ENCODE measurements at places on chromosomes 13 and 19.

DNA sequence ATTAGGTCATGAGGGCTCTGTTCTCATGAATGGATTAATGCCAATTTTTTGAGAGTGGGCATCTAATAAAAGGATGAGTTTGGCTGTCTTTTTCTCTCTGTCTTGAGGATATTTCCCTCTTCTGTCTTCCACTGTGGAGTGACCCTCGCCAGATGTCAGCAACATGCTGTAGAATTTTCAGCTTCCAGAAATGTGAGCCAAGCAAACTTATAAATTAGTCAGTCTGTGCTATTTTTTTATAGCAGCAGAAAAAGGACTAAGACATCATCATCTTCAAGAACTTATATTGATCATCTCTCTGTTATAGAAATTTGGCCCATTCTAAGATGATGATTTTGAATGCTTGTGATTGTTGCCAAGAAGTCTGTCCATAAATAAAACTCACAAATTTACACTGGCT is 431.4 kb downstream of the FGF9 start:
- no peak for DNase-seq

GRCh38 chr19:29550896-29551295 is 25.1 kb downstream of the VSTM2B start:
- DNase-seq: no peak

- DNase-seq: no peak
These were observed 343.0 kb downstream of the PCDH9 start for GRCh38 chr13:66887088-66887487.

DNA sequence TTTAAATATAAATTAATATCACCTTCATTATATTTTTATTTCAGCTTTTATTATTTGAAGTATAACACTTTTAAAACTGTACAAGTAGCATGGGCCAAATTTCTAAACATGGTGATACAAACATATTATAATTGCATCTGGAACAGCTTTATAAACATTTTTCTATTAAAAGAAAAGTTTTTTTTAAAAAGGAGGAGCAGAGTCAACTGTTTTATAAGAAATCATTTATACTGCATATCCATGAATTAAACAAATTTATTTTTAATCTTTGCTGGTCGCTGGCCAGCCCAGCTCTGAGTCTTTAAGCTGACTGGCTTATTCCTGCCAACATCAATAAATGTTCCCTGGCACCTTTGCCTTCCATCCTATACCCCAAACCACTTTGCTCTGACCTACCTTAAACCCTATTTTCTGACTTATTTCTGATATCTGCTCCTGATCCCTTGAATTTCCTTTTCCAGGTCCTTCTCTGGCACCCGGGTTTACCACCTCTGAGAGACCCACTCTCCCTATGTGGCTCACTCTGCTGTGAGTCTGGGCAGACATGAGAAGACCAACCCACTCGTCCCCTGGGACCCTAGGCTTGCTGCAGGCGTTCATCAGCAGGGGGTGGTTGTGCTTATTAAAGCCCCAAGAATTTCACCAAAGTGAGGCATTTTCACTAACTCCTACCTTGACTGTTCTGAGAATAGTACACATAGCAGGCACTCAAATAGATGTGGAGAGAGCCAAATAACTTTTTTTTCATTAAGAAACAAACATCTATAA is 220.3 kb downstream of the KLF12 start:
- DNase-seq: no peak

DNA sequence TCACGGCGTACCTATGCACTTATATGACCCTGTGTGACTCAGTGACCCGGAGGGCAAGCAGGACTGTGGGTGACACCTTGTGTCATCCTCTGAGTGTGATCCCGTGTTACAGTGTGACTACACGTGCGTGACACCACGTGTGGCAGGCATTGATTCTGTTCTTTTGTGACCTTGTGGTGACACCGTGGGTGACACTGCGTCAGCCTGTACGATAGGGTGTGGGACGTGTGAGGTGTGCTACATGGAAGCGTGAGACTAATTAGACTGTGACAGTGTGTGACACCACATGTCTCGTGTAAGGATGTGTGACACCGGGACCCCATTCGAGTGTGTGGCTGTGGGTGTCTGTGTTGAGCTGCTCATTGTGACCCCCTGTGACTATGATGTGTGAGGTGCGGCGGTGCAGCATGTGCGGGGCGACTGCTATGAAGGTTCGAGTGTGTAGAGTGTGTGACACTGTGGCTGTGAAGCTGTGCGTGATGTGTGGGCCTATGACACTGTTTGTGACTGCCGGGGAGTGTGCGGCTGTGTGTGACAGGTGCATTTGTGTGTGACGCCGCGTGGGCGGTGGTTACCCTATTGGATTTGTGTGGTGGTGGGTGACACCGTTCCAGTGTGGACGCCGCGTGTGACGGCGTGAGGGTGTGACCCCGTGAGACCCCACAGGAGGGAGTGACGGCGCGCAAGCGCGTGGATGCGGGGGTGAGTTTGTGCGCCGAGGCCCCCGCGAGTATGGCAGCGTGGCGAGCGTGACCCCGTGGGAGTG is 399 bp upstream of the SPTBN4 start:
- peak; percentile 93 for DNase-seq

- peak; percentile 40 for DNase-seq
These were observed 2.8 kb downstream of the JSRP1 start for GRCh38 chr19:2253106-2254063.

- DNase-seq: no peak
These were observed 688 bp downstream of the ZNF225 start for GRCh38 chr19:44113784-44114390.

DNA sequence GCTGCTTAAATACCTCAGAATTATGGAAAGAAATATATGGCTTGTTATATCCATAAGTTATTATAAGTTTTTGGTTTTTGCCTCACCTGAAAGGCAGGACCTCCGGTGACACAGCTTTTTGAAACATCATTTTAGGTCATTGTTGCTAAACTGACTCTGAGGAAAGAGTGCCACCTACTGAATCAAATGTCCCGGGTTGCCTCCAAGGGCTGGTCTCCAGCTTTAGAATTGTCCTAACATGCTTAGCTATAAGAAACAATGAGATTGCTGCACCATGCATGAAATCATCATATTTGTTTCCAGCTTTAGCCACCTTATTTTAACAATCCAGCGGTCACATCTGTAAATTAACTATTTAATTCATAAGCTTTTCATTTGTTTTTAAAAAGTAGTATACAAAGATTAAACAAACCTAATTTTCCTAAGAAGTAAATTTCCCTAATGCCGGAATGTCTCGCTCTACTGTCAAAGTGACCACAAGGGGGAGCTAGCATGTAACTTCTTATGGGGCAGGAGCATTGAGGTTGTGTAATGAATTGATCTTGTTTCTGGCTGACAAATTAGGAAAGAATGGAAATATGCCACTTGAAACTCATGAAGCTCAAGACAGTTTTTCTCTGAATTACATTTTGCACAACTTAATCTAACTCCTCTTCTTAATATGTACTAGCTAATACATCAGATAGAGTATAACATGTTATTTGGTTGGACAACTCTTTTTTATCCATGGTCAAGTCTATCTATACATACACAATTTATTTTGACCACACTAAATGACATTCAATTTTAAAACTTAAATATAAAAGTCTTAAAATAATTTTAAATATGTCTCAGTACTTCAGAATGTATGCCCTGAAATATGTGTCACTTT is 6.7 kb upstream of the PCDH17 start:
- no peak for DNase-seq

Data from CD4-positive, alpha-beta T cell treated with Interleukin-4 for 4 hours (primary cell).